ENCODE measurements at places on chromosomes 6 and 20. TPM values are rescaled to one million over a fixed set of nuclear protein-coding genes. Genes with fewer than 3 reads are reported as not detected.

WFDC6 gene
- 0.19 TPM for polyA plus RNA-seq

FAM217A gene
- 2.4 TPM for polyA plus RNA-seq

HAO1 gene
- not detected for polyA plus RNA-seq

SLC17A3 gene
- polyA plus RNA-seq, result 0.96 TPM

CFAP61 gene
- 3.5 TPM for polyA plus RNA-seq
